ENCODE measurements at places on chromosomes 3 and 15.
A peak's percentile ranks its signal among the peaks of the same experiment; 100 is the strongest.

DNA sequence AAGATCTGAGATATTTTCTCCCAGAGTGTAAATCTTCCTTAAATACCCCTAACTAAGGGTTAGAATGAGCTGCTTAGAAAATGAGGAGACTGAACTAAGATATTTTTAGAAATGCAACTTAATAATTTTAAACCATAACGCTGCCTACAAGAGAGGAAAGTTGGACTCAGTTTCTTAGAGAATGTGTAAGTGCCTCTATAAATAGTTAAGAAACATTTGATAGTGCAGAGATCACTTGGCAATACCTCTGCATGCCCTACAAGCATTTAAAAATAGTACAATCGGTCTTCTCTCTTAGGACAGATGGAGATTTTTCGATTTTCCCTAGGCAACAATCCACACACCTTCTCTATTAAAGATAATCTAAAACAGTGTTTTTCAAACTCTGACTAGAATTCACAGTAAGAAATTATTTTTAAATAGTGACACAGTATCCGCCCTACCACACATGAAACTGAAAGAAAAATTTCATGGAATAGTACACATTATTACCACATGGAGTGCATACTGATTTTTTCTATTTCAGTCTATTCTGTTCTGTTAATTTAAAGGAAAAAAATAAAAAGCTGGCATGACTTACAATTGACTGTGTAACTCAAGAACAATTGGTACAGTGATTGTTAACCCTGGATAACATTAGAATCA, 83.2 kb downstream of the GADL1 start:
- DNase-seq = no peak

DNA sequence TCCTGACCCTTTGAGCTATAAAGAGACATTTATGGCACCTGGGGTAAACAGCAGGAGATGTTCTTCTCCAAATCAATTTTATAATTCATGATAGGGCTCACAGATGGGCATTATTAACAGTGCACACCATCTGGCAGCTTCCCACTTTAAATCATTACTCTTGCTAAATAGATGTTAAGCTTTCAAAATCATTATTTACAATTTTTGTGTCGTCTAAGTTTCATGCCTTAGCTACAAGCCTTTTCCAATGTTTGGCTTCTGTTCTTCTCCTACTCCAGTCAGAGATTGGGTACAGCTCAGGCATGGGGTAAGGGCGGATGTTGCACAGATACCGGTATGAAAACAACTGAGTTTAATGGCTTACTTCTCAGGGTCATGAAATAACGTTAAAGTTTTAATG, 120.9 kb upstream of the PFN2 start:
- peak; percentile 26 for DNase-seq

DNA sequence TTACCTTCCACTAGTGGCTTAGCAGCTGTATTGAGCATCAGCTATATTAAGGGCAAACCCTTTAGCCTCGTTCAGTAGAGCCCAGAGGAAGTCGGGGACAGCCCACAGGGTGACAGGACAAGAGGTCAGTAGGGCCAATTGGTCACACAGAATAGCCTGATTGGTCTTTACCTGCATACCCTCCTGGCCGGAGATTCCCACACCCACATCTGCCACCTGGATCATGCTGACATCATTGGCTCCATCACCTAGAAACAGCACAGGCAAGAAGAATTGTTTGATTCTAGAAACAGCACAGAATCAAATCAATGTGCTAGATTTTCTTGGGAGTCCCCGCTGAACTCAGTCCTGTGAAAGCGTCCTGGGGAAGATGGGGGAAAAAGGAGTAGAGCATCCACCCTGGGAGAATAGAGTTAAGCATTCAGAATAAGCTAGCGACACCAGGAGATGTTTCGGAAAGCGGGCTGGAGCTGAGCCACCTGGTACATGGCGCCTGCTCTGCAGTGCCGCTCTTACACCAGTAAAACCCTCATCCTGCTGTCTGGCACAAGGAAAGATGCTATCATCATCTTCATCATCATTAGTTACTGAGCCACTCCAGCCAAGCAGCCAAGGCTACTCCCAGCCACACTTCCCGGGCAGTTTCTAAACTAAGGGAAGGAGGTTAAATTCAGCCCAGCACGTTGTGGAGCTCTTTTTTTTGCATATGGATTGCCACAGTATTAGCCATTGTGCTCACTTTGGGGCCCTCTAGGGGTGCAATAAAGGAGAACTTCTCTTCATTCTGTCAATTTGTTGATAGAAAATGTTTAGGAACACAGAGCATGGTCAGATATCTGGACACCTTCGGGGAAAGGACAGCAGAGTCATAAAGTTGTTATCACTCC, 171.3 kb downstream of the ATP10A start:
- no peak for DNase-seq

DNA sequence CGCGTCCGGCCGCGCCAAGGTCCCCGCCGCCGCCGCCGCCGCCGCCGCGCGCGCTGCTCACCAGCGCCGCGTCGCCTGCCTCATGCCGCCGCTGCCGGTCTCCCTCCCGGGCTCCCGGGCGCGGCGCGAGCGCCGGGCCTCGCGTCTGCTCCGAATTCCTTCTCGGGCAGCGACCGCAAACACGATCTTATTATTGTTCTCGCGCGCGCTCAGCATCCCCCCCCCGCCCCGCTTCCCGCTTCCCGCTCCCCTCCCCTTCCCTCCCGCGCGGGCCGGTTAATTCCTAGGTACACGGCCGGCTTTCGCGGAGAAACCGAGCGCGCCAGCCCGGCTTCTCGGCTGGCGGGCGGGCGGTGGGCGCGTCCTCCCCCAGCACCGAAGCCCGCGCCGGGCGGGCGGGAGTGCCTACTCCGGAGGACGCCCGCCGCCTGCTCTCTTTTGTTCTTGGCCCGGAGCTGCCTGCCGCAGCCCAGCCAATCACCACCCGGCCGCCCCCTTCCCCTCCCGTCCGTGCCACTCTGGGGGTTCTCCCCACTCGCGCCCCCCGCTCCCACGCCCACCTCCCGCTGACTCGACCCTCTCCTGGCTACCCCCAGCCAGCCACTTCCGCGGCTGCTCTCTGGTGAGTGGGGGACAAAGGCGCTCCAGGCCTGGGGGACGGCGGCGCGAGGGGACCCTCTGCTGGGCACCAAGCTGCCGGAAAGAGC, at the start of gene HDGFL3:
HDGFL3 (minus strand) TSS at position 164 of the 707 bp plus-strand sequence. CDS start 409 bp downstream, outside the sequence.
- peak; percentile 14 for DNase-seq

- no peak for DNase-seq
Measured at GRCh38 chr15:29740692-29741311, 81.5 kb downstream of the TJP1 start.

GRCh38 chr3:98954242-98954641, 52.7 kb upstream of the DCBLD2 start:
- peak; percentile 46 for DNase-seq

- DNase-seq = no peak
Measured at GRCh38 chr3:108907194-108907593, 46.5 kb downstream of the GUCA1C start.

DNA sequence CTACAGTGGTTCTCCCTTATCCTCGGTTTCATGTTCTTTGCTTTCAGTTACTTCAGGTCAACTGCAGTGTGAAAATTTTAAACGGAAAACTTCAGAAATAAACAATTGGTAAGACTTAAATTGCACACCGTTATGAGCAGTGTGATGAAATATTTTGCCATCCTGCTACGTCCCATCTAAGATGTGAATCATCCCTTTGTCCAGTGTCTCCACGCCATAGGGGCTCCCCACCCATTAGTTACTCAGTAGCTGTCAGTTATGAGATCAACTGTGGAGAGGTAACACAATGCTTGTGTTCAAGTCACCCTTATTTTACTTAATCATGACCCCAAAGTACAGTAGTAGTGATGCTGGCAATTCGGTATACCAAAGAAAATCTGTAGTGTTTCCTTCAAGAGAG, 47.4 kb downstream of the TJP1 start:
- no peak for DNase-seq

DNA sequence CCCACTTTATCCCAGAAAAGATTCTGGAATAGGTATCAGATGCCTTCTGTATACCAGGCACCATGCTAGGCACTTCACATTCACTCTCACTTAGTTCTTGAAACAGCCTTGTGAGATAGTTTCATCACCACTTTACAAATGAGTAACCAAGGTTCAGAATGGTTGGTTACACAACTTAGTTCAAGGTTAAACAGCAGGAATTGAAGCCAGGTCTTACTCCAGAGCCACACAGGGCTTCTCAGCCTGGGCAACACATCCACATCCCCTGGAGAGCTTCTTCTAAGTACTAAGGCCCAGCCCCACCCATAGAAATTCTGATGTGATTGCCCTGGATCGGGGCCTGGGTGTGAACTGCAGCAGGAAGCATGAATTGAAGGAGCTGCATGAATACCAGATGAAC, 18.6 kb downstream of the WHAMM start:
- DNase-seq = no peak

GRCh38 chr15:65101411-65101890, 13.5 kb downstream of the UBAP1L start:
- no peak for DNase-seq

DNA sequence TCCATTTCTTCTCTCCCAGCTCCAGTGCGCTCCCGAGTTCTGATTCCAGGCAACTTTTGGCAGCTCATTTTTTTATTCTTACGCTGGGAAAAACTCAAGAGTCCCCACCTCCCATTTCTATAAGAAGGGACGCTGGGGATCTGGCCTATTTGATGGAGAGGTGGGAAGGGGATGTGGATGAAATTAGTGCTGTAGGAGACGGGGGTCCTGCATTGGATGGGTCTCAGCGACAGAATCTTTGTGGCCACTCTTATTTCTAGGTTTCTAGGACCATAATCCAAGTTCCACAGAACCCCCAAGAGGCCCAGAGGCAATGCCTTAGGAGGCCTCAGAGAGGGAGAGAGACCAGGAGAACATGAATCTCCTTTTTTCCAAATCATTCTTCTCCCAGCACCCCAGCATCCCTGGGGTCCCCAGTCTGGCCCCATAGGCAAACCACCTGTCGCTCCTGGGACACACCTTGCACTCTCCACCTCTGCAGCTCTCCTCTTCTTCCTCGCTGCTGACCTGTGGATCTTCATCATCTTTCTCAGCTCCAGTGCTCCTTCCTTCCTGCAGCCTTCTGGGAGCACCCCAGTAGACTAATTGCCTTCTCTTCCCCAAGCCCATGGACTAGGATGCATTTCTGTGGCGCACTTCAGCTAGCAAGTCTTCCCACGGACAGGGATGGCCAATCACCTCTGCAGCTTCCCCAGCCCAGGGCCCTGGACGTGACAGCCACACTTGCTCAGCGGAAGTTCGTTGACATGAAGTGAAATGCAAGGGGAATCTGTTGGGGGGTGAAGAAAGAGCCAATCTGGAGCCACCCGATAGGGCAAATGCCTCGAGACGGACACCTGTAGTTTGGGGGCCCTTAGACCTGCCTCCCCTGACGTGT, 100.1 kb upstream of the ALDH1A3 start:
- DNase-seq = no peak

DNA sequence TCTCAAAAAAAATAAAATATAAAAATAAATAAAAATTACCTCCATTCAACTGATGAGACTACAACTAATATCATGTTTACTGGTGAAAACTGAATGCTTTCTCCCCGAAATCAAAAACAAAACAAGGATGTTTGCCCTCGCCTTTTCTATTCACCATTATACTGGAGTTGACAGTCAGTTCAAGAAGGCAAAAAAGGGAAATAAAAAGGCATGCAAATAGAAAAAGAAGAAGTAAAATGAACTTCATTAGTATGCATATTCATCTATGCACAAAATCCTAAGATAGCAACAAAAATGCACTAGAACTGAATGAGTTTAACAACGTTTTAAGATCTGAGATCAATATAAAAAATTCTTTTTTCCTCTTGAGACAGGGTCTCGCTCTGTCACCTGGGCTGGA, 72.7 kb upstream of the FAM174B start:
- no peak for DNase-seq

DNA sequence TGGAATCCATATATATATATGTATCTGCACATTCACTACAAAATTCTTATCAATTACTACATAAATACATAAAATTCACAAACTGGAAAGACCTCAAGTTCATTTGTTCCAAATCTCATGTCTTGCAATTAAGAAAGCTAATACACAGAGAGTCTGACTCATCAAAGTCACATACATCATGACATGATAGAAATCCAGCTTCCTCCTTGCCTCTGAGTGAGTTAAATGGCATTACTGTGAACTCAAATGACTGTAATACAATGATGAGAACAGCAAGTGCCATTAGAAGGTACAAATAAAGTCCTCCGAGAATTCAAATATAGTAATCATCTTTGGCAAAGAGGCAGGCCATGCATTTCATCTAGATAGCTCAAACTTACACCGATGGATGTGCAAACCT, 55.1 kb upstream of the AGTR1 start:
- no peak for DNase-seq

- peak; percentile 80 for DNase-seq
Measured at GRCh38 chr3:159839561-159840379, 148.9 kb upstream of the IL12A start.

DNA sequence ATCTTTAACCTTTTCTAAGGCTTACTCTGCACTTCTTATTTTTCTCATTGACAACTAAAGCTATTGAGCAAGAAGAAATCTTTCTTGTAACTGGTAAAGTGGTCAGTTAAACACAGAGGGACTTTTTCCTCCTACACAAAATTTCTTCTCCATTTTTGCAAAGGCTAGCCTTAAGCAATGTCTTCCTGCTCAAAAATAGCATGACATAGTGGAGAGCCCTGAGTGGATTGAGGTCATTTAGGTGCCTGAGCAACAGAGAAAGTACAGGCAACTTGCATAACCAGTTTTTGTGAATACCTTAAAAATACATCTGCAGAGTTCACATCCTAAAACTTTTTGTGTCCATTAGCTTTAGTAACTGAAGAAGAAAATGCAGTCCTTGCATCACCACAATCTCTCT, 144.7 kb upstream of the TTC14 start:
- DNase-seq = no peak

GRCh38 chr3:176661432-176661964, 535.8 kb downstream of the TBL1XR1 start:
- no peak for DNase-seq

DNA sequence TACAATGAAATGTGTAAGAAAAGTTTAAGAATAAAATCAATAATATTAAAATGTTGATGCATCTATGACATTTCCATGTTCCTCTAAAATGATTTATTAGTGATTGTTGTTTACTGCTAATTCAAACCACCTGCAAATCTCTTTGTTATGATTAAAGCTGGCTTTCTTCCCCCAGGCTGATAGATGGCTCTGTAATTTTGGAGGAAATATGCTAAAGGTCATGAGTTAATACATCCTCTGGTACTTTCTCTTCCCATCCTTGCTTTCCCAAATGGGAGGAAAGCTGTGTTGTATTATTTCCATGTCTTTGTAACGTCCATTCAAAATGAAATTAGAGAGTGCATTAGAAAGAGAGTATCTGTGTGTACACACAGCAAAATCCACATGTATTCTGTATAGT, 139.5 kb upstream of the TMCO5A start:
- DNase-seq = no peak

- DNase-seq = no peak
Measured at GRCh38 chr15:64804619-64805018, 20.8 kb downstream of the PIF1 start.

DNA sequence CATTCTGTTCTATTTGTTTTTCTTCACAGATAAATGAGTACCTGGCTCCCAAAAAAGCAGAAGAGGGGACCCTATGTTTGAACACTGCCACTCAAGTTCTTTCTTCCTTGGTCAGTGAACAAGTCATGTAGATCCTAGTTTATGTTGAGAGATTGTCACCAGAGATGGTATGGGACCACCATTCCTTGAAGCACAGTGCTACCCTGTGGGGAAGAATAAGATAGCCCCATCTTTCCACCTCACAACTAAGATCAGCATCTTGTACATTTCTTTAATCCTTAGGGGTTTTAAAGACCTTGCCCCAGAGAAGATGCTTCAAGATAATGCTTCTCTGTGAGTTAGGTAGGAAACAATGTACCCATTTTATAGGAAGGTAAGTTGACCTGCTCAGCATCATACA, 233.5 kb upstream of the WNT5A start:
- DNase-seq = no peak

All from NCI-H446 (cell line).